ENCODE measurements at places on chromosomes 1 and 21.

DNA sequence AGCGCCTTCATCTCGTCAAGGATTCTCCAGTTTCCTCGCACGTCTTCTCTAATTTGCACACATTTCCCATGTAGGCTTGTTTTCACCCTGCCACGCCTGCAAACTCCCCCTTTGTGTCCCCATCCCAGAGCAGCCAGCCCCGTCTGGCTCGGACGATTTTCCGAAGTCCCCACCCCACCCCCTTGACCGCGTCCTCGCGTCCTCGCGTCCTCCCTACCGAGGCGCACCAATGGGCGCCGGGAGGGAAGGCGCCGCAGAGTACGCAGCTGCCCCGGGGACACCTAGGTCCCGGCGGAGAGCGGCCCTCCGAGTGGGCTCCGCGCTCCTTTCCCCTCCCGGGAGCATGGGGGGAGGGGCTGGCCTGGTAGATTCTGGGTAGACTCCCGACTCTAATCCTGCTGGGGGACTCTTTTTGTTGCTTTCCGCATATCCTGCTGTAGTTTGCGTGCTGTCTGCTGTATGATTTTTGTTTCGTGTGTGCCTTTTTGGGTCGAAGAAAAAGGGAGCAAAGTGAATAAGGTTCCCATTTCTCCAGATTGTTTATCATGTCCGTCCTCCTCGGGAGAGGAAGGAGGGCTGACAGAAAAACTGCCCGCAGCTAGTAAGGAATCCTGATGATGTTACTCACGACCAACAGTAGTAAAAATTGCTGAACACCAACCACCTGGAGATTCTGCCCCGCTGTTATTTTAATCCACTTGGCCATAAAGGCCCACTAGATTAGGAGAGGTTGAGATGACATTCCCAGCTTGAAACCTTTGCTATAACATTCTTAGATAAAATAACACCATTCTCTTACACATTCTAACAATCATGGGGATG, 1.5 kb downstream of the CACHD1 start:
- no peak for DNase-seq

DNA sequence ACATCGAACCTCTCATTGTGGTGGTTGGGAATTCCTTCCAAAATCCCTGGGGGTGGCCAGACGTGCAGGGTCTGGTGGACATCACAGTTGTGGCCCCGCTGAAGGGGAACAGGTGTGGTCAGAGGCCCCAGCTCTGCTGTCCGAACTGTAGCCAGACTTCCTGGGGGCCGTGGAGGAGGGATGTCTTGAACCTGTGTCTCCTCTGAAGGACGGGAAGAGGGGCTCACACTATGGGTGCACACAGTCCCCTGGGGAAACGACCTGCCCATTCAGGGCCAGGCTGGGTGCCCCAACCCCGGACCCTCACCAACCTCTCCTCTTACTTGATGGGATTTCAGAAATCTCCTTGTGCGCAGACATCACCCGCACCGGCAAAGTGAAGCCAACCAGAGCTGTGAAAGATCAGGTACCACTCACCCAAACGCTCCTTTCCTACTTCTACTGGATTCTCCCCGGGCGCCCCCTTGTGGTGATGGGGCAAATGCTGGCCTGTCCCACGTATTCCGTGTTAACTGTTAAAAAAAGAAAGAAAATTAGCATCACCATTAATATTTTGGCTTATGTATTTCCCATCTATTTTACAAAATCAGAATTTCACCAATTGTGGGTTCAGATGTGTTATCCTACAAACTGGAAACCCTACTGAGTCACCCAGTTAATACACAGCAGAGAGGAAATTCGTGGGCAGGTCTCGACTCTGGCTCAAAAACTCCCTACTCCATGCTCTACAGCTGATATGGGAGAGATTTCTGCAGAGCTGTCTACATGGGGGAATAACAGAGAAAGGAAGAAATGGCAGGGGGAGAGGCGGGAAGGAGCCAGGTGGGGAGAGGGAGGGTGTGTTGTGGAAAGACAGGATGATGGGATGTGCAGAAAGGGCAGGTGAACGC, 28.1 kb downstream of the PADI4 start:
- peak; percentile 8 for DNase-seq

DNA sequence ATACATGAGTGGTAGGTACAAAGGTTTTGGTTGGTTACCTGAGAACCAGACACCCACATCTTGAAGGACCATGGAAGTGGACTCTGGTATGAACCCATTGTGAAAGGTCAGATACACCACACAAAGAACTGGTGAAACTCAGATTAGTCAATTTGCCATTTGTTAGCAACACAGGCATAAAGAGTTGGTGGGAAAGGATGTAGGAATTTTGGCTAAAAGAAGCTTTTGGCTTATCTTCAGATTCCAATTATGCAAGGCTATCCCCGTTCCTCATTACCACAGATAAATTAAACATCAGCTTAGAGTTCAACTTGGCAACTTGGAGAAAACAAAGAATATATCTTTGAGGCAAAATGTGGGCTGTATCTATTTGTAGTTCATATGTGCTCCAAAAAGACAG, 87.0 kb upstream of the IRF2BP2 start:
- DNase-seq, result no peak

- DNase-seq, result peak; percentile 68
These were observed 41.5 kb downstream of the SLC66A1 start for GRCh38 chr1:19353596-19353995.

GRCh38 chr1:197937892-197938291, 20.7 kb downstream of the LHX9 start:
- no peak for DNase-seq

- DNase-seq, result no peak
These were observed 3.9 kb upstream of the KCNJ9 start for GRCh38 chr1:160077486-160077885.

DNA sequence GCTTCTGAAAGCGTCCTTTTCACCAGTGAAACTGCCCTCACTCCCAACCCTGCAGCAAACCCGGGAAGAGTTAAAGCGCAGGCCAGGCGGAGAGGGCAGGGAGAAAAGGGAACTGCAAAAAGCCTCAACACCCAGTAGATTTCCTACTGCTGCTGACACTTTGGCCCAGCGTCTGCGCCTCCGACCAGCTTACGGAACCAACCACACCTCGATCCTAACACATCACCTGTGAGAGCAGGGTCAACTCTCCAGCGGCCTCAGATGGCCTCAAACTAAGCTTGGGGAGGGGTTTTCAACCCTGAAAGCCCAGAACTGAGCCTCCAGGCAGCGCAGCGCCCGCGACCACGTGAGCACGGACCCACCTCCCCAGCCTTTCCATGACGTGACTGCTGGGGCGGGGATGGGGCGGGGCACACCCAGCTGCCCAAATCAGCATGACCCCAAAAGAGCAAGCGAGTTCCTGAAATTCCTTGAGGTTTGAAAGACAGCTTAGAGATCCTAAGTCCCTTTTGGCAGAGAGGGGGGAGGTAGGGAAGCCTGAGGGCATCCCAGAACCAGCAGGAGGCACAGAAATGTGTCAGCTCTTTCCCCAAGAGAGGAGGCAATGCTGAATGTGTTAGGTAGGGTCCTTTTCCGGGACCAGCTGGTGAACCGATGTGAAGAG, 59.1 kb downstream of the ITPKB start:
- DNase-seq, result no peak

- DNase-seq, result no peak
These were observed 69.6 kb upstream of the CCDC190 start for GRCh38 chr1:162930532-162930931.

DNA sequence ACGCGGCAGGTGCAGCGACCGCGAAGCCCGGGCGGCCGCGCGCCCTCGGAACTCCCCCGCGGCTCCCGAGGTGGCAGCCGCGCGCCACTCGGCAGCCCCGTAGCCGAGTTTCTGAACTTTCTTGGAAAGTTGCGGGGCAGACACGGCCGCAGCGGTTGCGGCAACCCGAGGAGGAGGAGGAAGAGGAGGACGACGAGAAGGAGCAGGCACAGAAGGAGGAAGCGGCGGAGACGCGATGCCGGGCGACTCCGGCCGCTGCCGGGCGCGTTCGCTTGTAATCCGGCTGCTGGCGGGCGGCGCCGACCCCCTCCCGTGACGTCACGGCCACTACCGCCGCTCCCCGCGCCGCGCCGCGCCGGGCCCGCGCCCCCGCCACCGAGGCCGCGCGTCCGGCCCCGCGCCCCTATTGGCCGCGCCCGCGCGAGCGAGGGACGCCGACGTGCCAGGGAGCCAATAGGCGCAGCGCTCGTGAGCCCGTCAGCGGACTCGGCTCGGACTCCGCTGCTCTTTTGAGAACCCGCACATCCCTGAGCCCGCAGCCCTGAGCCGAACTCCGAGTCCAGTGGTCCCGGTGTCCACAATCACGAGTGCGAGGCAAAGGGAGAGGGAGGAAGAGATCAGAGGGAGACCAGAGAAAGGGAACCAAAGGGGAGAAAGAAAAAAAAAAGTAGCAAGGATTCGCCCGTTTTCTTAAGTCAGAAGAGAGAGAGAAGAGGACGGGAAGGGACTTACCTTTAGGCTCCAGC, 736 bp upstream of the BARHL2 start:
- peak; percentile 8 for DNase-seq

- no peak for DNase-seq
These were observed 2.2 kb upstream of the EIF2B3 start for GRCh38 chr1:44988531-44989156.

DNA sequence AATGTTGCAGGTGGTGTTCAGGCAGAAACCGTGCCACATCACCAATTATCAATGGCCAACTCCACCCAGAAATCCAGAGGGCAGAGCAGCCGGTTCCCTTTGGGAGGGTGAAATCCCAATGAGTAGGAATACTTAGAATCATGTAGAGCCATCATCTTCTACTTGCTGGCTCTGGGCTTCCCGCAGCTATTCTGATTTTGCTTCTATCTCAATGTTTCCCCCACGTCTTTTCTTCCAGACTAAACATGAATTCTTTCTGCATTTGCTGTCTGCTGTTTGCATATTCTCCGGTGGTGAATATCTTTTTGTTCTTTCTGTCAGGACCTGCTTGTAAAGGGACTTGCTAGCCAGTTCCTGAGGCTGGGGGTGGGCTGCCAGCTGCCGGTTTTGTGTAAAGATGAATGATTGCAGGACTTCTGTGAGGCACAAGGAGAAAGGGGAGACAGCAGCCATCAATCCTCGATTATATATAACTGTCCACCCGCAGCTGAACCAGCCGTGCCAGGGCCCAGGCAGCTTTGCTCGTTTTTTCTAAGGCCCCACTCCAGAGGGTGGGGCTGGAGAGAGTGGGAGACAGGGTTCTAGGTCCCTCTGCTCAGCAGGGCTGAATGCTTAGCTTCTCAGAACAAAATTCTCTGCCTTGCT, 33.2 kb downstream of the PRAMEF20 start:
- DNase-seq, result no peak

DNA sequence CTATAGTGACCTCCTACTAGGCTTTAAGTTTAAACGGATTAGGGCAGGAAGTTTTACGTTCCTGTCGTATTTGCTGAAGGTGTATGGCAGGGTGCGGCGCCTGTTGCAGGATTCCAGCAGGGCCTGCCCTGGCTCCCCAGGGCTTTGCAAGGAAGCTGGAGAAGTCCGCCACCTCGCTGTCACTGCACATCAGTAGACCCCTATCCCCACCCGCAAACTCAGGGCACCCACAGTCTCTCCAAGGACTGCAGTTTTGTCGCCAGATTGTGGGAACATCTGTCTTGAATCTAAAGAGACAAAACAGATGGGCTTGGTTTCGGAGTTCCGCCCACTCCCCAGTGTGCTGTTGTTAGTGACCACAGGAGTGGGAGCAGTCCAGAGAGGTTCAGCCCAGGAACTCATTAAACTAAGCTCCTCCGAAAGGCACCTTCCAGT, 110.8 kb downstream of the CDC7 start:
- DNase-seq, result no peak

- no peak for DNase-seq
These were observed 99.7 kb upstream of the WLS start for GRCh38 chr1:68332041-68332440.

DNA sequence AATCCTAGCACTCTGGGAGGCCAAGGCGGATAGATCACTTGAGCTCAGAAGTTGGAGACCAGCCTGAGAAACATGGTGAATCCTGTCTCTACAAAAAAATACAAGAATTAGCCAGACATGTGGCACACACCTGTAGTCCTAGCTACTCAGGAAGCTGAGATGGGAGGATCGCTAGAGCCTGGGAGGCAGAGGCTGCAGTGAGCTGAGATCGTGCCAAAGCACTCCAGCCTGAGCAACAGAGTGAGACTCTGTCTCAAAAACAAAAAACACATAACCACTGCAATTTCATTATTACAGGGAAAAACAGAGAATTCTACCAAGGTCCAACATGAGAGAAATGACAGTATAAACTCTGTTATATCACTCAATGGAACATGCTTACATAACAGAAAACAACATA, 4.4 kb upstream of the TOMM20 start:
- no peak for DNase-seq
